ENCODE measurements at places on chromosomes 1 and 21.
A peak's percentile ranks its signal among the peaks of the same experiment; 100 is the strongest.

- DNase-seq: no peak
Observed at GRCh38 chr1:108732398-108732797, 14.1 kb upstream of the STXBP3 start.

- DNase-seq: peak; percentile 72
Observed at GRCh38 chr1:29256979-29257804, 20.9 kb downstream of the PTPRU start.

- no peak for DNase-seq
Observed at GRCh38 chr1:3774276-3774945, 1.9 kb downstream of the SMIM1 start.

DNA sequence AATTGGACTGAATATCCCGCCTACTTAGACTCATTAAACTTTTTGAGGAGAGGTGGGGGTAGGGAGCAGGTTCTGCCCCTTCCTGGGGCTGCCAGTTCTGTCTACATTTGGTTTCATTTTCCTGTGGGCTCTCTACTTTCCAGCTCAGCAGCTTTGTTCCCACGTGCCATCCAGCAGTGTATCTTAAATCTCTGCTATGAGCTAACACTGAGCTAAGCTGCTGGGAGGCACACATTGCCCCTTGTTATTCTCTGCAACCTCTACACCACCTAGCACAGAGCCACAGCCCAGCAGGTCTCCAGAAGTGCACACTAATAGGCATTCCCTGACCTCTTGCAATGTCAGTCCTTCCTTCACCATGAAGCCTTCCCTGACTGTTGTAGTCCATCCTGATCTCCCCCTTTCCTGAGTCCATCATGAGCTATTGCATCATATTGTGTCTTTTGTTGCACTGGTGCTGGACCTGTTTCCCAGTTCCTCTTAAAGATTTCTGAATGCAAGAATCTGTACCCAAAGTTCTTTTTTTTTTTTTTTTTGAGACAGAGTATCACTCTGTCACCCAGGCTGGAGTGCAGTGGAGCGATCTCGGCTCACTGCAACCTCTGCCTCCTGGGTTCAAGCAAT is 28.7 kb upstream of the NRDC start:
- no peak for DNase-seq

DNA sequence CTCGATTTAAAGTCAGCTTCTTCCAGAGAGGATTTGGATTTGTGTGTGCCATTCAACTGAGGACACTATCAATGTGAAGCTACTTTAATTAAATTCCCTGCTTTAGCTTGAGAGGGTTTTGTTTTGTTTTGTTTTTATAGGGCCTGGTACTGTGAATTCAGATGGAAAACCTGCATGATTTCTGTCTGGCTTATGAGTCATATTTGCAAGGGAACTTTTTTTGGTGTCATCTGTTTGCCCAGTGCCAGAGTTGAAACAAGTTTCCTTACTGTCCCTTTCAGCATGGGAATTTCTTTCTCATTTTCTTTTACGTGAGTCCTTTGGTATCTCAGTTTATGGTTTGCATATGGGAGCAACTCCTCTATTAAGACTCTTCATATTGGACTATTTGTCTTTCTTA is 194.6 kb downstream of the GREM2 start:
- no peak for DNase-seq

GRCh38 chr1:36457691-36458090 is 6.5 kb downstream of the MRPS15 start:
- no peak for DNase-seq

DNA sequence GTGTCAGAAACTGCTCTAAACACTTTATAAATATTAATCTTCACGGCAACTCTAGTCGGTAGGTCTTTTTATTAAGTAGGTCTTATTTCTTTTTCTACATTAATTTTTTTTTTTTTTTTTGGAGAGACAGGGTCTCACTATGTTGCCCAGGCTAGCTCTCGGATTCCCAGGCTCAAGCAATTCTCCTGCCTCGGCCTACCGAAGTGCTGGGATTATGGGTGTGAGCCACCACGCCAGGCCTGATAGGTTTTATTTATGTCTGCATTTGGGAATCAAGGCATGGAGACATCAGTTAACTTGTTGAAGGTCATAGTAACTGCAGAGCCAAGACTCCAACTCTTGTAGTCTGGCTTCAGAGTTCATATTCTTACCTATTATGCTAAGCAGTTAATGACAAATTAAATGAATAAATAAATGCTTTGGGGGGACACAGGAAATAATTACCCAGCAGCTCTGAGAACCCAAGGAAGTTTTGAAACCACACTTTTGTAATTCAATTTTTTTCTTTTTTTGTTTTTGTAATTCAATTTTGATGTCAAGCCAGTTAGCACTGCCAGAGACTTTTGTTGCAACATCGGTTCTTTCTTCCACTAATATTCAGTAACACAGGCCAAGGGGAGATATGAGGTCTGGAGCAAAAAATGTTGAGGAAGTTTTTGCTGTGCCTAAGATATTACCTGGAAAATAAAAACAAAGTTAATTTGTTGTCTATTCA is 9.4 kb upstream of the UAP1 start:
- DNase-seq: no peak

GRCh38 chr1:226994586-226995364 is 54.7 kb downstream of the COQ8A start:
- no peak for DNase-seq

- DNase-seq: no peak
Observed at GRCh38 chr1:7463526-7463925, 307.6 kb upstream of the VAMP3 start.

GRCh38 chr1:180542113-180542837 is 16.5 kb upstream of the OVAAL start:
- no peak for DNase-seq

- no peak for DNase-seq
Observed at GRCh38 chr1:165717918-165718515, 19.7 kb upstream of the ALDH9A1 start.

DNA sequence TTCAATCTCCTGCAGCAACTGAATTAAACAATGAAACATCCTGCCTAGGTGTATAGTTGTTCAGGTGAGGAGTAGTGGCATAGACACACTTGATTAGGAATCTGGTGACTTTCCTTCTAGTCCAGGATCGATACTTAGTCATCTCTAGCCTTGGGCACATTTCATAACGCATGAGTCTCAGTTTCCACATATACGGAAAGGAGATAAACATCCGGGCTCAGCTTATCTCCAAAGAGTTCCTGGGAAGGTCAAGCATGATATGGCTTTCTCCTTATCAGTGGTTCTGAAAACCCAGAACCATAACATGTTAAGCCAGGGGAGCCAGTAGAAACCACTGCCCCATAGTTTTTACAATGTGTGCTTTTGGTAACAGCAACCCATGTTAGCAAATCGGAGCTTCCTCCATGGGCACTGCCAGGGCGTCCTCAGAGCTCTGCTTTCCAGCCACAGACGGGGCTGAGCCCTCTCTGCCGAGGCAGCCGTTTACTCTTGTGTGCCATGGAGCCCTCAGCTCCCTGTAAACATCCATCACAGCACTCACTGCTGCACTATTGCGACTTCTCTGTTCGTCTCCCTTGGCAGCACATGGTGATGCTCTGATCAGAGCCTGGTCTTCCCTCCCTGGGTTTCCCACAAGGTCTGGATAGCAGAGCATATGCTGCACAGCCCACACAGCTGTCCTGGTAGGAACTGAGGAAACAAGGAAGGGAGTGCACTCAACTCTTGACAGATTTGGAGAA is 34.6 kb downstream of the RUNX1 start:
- no peak for DNase-seq

DNA sequence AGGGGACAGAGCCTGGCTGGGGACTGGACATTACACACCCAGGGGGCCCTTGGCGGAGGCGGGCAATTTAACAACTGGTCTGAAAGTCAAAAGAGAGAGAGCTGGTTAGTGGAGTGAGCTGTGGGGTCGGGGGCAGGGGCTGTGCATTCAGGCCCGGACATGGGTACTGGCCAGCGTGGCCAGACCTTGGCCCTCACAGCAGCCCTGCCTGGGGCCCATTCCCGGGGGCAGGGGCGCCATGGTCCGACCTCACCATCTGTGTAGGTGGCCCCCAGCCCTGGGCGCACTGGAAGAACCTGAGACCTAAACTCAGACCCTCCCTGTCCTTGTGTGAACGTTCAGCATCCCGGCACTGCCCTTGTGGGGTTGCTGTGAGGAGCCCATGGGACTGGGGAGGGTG is 5.0 kb downstream of the CLDN19 start:
- no peak for DNase-seq

DNA sequence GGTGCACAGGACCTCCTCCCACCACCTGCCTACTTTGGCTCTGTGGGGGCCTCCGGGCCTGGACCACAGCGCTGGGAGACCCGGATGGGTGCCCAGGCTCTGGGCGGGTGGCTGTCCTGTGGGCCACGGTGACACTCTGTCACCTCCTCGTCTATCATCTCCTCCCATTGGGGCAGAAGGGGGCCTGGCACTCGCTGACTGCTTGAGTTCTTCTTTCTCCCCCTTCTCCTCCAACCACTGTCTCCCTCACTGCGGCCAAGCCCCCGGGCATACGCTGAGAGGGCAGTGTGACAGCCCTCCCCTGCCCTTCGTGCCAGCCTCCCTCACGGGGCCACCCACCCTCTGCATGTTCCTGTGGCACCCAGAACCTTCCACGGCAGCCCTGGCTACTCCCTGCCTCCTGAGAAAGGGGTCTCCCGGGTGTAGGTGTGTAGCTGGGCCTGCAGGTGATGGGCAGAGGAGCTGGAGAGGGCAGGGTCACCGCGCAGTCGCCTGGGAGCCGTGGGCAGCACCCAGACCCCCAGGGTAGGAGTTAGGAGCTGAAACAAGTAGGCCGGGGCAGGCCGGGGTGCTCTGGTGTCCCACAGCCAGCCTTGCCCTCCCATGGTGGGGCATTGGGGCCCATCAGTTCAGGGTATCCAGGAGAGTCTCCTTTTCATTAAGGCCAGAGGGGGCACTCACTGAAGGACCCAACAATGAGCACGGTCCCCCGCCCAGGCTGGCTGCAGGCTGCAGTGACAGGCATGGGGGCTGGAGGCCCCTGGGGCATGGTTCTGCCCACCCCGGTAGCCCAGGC is 9.2 kb upstream of the ARF1 start:
- no peak for DNase-seq

DNA sequence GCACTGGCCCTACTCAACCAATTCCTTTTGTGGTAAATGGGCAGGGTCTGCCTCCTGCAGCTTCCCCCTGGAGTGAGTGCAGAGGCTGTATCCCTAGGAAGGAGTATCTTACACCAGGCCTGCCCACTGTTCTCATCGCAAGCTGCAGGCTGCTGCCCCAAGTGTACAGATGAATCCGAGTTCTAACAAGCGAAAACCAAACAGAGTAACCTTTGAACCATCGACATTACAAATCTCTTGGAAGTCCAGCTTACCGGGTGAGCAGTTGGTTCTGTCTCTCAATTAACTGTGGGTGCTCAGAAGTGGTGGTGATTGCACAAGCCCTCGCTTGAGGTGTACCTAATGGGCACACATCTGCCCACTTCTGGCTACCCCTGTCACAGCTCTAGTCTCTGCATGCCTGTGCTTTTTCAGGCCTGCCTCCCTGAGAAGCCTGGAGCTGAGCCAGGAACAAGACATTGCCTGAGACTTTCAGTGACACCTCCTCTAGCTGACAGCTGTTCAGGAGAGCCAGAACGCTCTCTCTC is 22.7 kb downstream of the INAVA start:
- no peak for DNase-seq

GRCh38 chr1:201219481-201220387 is 29.1 kb downstream of the IGFN1 start:
- DNase-seq: no peak
